ENCODE measurements at places on chromosomes 3 and 15.

DNA sequence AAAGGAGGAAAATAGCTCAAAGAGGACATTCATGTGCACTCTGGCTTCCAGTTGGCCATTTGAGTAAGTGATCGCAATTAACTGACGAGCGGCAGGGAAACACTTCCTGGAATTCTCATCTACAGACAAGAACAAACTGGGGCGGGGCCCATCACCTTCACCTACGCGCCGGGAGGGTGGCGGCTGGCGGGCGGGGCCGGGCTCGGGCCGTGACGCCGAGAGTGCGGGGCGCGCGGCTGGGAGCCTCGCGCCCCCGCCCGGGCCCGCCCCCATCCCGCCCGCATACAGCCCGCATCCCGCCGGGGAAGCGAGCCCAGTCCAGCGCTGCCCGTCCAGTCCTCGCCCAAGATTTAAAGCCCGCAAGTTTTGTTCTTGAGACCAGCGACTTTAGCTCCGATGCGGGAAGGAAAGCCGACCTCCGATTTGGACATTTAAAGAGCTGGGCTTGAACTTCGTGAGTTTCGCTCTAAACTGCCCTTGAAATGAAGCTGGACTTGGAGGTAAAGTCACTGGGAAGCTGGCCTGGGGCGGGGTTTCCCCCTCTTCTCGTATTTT, at the start of gene B3GNT5:
Gene B3GNT5, plus strand, starts transcription at position 281 of the 555 bp plus-strand sequence. CDS start 16,546 bp downstream, outside the sequence.
- no peak for DNase-seq

- peak; percentile 46 for DNase-seq
Observed at GRCh38 chr3:52277972-52278509, 408 bp downstream of the WDR82 start.

GRCh38 chr3:115270849-115271248, 123.8 kb upstream of the ZBTB20 start:
- DNase-seq: no peak

GRCh38 chr15:30650012-30650929, 24.3 kb downstream of the ARHGAP11B start:
- no peak for DNase-seq

GRCh38 chr15:66110864-66111263, 142.7 kb downstream of the MEGF11 start:
- DNase-seq: no peak

DNA sequence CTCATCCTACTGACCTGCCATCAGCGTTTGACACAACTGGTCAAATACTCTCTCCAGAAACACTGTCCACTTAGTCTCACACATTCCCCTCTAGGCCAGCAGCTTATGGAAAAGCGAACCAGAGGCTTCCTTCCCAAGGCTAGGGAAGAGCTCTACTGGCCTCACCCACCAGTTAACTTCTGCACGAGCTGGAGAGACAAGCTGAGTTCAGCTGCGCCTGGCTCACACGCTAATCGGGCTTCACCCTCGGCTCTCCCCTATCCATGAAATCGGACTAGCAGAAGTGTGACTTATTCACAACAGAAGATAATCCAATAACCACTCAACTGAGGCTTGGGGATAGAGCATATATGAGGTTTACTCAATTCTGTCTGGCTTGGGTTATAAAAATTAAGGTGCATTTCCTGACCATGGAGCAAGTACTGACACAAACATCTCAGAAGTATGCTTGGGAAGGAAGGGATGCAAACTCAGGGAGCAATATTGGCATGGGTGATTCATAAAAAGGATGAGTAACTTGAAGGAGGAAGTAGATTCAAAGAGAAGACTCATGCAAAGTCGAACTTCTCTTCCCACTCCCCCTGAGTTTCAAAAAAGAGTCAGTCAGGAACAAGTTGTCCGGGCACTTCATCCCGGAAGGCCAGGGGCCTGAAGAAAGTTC, 73.1 kb downstream of the XXYLT1 start:
- DNase-seq: no peak

DNA sequence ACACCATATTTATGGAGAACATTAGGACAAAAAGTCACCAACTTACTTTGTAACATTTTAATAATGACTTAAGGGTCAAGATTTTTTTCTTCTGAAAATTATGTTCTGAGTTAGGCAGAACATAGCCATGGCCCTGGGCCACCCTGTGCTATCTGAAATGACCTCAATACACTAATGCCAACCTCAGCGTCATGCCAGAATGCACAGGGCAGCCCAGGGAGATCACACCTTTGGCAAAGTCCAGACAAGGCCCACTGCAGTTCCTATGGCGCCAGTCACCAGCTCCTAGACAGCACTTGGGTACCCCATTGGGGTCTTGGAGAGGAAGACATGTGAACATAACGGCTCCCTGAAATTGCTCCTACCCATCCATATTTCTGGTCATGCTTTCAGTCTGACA, 33.1 kb downstream of the HCLS1 start:
- no peak for DNase-seq

DNA sequence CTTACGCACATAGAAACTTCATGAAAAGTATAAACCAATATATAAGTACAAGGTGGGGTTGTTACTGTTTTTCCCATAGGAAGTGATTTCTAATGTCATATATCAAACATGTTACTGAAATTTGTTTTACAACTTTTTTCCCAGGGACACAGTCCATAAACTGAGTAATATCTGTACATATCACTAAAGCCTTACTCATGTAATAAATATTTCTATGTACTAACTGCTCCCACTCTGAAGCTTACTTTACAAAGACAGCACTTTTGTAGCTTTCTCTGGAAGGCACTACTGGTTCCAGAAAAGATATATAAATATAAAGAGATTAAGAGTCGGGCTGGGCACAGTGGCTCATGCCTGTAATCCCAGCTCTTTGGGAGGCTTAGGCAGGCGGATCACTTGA, 91.7 kb downstream of the MYO5A start:
- no peak for DNase-seq

- DNase-seq: no peak
Observed at GRCh38 chr3:120364821-120365220, 15.7 kb upstream of the LRRC58 start.

- no peak for DNase-seq
Observed at GRCh38 chr3:177731644-177732268, 534.5 kb upstream of the TBL1XR1 start.
